ENCODE measurements at places on chromosomes 2 and 18.
A peak's percentile ranks its signal among the peaks of the same experiment; 100 is the strongest.

GRCh38 chr2:9950521-9951271 is 797 bp upstream of the GRHL1 start:
- DNase-seq: no peak

- DNase-seq: no peak
Measured at GRCh38 chr2:17326717-17327116, 191.5 kb downstream of the RAD51AP2 start.

DNA sequence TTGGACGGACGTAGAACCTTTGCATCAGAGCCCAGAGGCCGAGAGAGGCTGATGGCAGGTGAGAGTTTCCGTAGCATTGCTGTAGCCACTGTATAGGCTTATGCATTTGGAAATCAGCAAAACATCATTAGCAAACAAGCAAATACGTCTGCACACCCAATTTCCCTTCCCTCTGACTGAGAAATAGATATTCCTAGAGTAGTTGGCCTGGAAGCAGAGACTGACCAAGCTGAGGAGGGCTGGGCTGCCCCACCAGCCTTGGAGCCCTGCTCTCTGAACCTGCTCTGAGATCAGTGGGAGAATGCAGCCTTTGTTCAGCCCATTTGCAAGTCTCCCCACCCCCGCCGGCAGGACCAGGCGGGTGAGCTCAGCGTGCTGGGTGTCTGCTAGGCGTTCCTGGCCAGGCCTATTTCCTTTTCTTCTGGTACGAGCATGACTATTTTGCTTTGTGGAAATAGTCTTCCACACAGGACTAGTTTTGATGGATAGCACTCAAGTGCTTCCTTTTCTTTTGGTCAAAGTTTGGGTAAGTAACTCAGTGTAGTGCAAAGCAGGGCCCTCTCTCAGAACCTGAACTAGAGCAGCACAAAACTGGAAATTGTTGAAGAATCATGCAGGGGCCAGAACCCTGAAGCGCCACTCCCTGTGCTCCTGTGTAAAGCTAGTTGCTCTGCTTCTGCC is 21.9 kb upstream of the RNF149 start:
- DNase-seq: no peak

DNA sequence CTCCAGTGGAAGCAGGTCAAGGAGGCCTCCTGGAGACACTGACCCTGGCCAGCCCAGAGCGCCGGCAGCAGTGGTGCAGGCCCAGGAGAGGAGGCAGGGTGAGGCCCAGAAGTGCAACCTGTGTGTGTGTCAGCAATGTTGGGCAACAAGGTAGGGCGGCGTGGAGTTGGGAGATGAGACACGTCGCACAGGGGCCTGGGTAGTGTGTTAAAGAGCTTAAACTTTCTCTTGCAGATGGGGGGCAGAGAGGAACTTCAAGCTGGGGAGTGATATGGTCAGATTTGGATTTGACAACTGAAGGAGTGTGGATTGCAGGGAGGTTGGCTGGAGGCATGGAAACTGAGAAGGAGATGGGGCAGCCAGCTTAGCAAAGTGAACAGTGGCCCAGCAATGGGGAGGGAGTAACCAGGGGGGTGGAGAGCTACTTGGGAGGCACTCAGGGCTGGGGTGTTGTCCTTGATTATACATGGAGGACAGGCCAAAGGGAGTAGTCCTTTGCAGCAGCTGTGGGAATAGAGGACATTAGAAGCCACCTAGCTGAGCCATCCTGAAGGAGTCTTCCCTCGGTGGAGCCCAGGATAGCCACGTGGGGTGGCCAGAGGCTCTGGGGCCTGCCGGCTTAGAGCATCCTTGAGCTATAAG is 278.6 kb upstream of the HS6ST1 start:
- DNase-seq: no peak

DNA sequence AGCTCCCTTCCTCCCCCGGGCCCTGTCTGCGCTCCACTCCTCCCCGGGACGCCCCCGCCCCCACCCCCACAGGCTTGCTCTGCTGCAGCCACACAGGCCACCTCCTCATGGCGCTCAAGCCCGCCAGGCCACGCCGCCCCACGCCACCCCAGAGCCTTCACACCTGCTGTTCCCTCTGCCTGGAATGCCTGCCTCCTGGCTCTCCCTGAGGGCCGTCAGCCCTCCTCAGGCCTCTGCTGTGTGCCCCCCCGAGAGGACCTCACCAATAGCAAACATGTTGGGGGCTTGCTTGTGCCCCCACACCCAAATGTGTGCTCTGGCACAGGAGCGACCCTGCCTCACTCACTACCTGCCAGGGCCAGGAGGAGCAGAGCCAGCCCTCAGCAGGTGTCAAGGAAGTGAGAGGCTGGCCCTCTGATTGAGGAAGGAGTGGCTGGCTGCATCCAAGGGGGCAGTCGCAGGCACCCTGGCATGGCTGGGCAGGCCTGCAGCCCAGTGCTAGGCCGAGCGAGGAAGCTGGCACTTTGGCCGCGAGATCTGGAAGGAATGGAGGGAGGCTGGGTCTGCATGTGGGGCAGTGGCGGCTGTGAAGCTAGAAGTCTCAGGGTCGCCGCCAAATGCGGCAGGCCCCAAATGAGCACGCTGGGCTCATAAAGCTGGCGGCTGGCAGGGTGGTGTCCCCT is 86.5 kb downstream of the INHBB start:
- DNase-seq: no peak

- DNase-seq: peak; percentile 67
Measured at GRCh38 chr18:44826418-44827259, 146.0 kb downstream of the SETBP1 start.

GRCh38 chr2:191240871-191241270 is 4.3 kb upstream of the MYO1B start:
- DNase-seq: no peak

DNA sequence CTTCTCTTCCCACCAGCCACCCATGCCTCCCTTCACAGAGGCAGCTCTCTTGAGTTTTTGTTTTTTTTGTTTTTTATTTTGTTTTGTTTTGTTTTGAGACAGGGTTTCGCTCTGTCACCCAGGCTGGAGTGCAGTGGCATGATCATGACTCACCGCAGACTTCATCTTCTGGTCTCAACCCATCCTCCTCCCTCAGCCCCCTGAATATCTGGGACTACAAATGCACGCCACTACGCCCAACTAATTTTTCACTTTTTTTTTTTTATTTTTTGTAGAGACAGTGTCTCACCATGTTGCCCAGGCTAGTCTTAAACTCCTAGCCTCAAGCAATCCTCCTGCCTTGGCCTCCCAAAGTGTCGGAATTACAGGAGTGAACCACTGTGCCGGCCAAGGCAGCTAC is 161.4 kb downstream of the TRABD2A start:
- DNase-seq: no peak

DNA sequence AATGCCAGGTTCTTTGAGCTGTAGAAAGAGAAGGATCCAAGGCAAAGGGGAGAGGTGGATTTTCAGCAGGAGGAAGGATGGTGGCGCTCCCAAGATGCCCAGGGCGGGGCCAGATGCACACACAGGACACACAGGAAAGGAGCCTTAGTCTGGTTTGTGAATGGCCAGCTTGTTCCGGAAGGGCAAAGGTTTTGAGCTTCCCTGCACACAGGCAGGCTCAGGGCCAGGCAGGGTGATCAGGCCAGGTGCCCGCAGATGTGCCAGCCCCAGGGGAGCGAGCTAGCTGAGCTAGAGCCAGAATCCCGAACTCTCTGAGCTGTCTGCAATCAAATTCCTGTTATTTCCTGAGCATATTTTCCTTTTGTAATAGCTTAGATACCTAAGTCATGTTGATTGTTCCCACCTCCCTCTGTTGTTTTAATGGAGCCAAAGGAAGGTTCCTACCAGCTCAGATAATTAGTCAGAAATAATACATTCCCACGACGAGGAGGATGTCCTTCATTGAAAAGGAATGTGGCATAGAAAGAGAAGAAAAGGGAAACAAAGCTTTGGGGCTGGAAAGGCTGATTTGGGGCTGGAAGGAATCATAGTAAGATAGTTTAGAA is 13.7 kb upstream of the OTOF start:
- no peak for DNase-seq

DNA sequence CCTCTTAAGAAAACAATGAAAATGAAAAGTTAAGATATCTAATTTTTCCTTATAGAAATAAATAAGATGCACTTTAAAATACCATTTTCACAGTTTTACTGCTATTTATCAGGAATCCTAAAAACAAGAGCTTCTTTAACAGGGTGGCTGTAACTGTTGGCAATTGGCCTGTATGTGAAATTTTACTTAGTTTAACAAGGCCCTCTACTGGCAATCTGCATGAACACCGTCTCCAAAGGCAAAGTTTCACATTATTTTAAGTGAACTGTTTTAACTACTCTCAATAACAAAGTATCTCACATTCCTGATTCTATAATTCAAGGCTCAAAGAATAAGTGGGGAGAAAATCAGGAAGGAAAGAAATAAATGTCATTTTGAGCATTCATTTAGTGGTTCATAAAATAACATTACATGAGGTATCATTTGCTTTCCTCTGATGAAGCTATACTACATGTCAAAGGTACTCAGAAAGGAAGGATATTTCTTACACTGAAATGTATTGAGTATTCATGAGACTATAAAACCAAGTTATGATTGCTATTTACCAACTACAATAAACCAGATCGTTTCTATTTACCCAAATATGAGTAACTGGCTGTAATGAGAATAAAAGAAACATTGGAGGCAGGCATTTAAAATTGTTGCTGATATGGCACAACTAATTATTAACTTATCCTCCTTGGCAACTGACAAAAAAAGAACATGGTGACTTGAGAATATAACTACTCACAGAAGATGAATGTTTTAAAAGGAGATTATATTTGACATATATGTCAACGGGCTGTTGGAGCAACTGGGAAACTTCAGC is 7.0 kb downstream of the NCKAP5 start:
- no peak for DNase-seq

GRCh38 chr2:237152361-237152760 is 66.7 kb downstream of the COPS8 start:
- no peak for DNase-seq

- no peak for DNase-seq
Measured at GRCh38 chr2:11998626-11999378, 252.4 kb downstream of the LPIN1 start.

GRCh38 chr18:48922801-48923730 is 27.7 kb downstream of the SMAD7 start:
- no peak for DNase-seq

- DNase-seq: no peak
Measured at GRCh38 chr2:137872577-137872976, 91.7 kb upstream of the HNMT start.

DNA sequence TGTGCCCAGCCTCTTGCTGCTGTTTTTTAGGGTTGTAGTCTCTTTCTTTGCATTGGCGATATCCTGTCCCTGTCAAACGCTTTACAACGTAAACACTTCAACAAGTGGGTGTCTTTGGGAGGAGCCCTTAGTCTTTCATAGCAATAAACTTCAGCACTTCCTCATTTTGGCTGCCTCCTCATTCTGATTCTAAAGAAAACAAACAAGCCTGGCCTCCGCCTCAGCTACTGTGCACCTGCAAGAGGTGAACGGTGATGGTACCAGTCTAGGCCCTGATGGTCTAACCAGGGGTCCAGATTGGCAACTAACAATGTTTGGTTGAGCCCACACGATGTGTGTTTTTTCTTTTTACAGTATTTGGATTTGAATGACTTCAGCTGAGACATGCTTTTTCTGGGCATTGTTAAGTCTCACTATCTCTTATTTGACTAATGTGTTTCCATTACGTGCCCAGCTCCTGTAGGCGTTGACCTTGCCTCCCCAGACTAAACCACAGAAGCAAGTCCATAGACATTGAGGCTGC is 53.2 kb upstream of the CUL3 start:
- DNase-seq: no peak

GRCh38 chr18:28095631-28096030 is 81.3 kb downstream of the CDH2 start:
- no peak for DNase-seq

DNA sequence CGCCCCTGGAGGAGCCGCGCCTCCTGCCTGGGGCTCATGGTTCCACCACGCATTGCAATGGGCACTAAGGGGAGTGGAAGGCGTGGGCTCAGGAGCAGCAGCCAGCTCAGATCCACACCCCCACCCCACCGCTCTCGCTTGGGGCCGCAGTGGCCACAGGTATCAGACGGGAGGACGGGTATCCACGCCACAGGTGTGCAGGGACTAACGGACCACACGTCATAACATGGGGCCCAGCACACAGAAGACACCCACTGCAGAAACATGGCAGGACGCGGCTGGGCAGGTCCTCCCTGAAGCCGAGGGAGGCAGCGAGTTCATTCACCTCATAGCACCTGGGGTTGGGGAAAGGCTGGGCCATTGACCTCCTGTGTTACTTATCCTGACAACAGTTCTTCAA is 13.0 kb downstream of the HDAC4 start:
- no peak for DNase-seq

DNA sequence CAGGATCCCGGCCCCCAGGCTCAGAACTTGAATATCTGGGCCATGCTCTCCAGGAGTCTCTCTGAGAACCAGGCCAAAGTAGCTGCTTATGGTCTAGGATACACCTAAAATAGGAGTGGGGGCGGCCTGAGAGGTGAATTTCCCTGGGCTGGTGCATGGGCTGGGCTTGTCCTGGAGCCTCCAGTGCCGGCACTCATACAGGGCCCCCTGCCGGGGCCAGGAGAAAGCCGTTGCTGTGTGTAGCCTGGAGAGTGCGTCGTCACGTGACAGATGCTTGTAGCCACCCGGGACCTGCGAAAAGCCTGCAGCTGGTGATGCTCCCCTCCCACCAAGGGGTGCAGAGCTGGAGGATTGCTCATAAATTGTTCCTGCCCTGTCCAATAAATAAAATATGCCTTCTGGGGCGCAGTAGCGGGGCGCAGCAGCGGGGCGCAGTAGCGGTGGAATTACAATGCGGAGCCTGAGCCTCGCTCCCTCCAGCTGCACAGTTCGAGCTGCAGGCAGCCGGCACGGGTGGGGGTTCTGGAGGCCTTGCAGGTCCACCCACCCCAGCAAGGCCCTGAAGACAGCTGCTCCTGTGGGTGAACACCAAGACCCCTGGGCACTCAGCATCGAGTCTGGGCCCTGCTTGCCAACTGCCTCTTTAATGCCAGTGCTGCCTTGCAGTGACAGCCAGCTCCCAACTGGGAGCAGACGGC is 289.9 kb downstream of the NDUFA10 start:
- DNase-seq: no peak

DNA sequence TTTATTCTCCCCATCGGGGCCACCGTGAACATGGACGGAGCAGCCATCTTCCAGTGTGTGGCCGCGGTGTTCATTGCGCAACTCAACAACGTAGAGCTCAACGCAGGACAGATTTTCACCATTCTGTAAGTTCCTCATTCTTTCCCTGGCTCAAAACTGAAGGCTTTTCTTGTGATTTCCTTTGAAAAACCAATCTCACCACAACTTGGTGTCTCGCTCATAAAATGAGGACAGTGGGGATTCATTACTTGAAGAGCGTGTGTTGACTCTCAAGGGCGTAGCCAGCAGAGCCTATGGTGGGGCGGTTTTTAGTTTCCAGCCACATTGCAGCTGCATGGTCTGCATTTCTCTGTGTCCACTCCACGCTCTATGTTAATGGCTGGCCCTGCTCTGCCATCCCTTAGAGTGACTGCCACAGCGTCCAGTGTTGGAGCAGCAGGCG is 29.0 kb downstream of the SLC1A4 start:
- no peak for DNase-seq

Measured in NCI-H187 treated with DMSO at 0.1 percent for 48 hours (cell line).